Activated T-helper 1 cell treated with anti-CD3 and anti-CD28 coated beads, Interleukin-2, amount 50 U/mL, for 16 hours (primary cell): ENCODE measurements at places on chromosomes 11 and 22.

GRCh38 chr22:30284172-30284571 is 5.1 kb downstream of the CASTOR1 start:
- no peak for DNase-seq

DNA sequence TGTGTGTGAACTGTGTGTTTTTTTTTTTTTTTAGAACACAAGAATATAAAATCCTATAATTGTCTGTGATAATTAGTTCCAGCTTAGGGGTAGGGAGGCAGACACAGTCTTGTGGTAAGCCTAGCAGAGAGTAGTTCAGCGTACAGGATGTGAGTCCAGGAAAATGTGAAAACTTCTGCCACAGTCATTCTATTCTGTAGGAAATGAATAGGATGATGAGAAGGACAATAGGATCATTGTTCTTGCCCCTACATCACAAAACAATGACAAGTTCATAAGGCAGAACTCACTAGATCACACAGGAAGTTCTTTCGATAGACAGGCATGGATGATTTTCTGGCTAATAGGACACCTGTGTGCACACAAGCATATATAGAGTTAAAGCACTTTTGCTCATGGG is 132.2 kb downstream of the NAV2 start:
- DNase-seq, result no peak

- no peak for DNase-seq
These were observed 15.2 kb upstream of the NUP160 start for GRCh38 chr11:47863189-47863897.

- no peak for DNase-seq
These were observed 3.9 kb upstream of the BCL2L13 start for GRCh38 chr22:17634696-17635095.

DNA sequence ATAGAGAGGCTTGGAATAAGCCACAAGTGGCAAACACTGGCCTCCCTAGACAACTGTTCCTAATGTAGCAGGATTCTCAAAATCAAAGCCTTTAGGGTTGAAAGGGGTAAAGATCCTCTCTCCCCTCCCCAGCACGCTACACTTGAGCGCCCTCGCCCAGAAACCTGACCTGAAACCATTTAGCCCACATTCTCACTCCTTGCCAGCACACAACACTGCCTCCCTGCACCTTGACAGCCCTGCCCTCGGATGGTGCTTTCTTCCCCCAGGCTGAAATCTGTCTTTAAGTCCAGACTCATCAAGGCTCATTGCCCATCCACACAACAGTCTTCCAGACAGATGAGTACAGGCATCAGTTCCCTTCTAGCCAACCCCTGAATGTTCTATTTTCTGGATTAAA is 26.5 kb downstream of the CWC15 start:
- no peak for DNase-seq

DNA sequence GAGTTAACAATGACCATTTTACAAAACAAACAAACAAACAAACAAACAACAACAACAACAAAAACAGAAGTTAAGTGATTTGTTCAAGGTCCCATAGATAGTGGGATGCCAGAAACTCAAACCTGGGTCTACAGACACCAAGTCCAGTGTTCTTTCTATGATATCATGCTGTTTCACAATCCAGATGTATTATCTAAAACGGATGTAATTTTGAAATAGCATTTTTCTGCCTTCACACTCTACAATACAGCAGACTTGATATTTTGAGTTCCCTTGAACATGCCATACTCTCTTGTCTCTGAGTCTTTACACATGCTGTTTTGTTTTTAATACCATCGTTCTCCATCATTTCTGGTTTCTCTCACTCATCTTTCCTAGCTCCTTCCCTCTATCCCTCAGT is 104.5 kb downstream of the RELT start:
- no peak for DNase-seq

DNA sequence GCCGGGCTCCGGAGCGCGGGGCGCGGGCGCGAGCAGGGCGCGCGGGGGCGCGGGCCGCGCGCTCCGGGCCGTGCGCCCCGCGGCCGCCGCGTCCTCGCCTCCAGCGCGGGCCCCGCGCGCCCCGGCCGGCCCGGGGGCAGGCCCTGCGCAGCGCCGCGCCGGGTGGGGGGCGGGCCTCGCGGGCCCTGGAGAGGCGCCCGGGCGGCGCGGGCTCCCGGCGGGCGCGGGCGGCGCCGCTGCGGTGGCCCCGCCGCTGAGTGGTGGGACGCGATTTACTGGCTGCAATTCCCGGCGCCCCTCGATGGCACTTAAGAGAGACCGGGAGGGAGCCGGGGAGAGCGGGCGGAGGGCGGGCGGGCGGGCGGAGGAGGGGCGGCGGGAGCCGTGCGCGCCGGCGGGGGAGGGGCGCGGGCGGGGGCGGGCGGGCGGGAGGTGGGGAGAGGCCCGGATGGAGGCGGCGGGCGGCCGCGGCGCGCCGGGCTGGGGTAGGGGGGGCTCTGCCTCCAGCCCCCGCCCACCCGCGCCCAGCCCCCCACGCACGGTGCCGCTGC is 73.2 kb upstream of the TCF20 start:
- DNase-seq, result no peak

GRCh38 chr22:17906978-17907747 is 117.2 kb downstream of the MICAL3 start:
- DNase-seq, result no peak

GRCh38 chr11:28793282-28793738 is 685.1 kb downstream of the METTL15 start:
- no peak for DNase-seq

GRCh38 chr11:108871152-108871551 is 206.3 kb downstream of the DDX10 start:
- no peak for DNase-seq

- DNase-seq, result no peak
These were observed 8.9 kb downstream of the SDF2L1 start for GRCh38 chr22:21650823-21651520.

DNA sequence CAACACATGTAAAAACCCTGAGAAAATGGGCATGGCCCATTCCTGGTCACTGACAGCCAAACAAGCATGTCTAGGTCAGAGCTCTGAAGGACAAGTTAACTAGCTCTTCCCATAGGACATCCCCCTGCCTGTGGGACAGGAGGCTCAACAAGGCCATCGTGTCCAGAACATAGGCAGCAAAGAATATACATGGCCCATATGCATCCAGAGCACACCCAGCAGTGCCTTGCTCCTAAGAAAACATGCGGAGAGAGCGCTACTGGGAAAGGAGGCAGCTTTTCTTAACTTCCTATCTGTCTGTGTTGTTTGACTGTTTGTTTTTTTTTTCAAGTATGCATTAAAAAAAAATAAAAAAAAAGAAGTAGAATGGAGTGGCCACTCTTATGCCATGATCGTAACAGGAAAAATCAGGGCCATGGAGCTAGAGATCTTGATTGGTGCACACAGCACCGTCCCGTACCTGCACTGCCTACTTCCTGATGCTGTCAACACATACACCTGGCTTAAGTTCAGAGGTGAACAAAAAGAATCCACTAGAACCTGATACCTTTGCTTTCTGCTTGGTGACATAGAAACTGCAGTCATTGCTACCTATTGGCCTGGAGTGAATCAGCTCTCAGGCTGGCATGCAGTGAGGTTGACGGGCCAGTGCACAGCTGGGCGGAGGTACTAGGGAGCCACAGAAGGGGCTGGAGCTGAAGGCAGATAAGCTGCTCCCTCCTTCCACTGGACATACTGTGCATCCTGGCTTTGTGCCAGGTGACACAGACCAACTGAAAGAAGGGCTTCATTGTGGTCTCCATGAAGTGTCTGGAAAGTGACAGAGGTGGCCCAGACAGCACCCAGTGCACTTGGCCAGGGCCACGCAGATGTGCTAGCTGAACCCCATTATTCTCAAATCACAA is 11.9 kb downstream of the UFD1 start:
- no peak for DNase-seq

DNA sequence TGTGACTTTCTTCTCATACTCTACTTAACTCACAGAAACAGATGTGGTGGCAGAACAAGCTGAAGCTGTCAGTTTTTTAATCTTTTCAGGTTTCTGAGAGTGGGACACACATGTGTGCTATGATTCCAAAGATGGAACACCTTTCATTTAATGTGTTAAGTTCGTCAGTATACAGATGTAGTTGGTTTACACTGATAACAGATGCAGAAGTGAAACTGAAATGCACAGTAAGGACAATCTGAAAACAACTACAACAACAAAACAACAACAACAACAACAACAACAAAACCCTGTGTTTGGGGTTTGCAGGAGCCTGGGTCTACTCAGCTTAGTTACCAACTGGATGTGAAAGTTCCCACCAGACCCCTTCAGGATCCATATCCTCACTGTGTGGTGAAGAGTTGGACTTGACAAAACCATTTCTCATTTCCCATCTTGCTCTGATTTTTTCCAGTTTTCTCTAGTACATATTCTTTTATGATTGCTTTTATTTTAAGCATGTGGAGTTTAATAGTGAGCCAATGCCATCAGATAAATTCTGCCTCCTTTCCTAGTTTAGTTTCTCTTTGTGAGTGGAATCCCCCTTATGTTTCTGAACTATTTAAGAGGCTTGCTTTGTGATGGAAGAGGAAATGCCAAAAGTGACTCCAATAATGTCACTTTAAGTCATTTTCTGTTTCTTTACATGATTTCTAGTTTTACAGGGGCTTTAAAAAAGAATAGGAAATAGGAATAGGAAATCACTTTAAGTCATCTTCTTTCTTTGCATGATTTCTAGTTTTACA is 47.8 kb downstream of the ARHGAP42 start:
- no peak for DNase-seq

DNA sequence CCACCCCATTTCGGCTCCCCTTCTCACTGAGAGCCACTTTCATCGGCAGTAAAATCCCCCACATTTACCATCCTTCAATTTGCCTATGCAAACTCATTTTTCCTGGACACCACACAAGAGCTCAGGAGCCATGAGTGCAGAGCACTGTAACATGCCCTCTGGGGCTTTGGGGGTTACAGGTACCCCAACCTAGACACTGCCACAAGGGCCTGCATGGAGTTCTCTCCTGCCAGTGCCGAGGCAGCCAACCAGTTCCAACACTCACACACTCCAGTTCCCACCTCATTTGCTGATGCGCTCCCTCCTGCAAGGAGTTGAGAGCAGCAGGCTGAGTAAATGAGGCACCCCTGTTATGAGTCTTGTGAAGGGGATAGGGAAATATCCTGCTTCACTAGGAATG is 76.1 kb downstream of the SMCO4 start:
- DNase-seq, result no peak

GRCh38 chr11:20081336-20081735 is 78.9 kb downstream of the DBX1 start:
- no peak for DNase-seq

GRCh38 chr22:26970809-26971394 is 313.5 kb downstream of the MIAT start:
- DNase-seq, result no peak

GRCh38 chr11:17700991-17701390 is 18.4 kb upstream of the MYOD1 start:
- no peak for DNase-seq

DNA sequence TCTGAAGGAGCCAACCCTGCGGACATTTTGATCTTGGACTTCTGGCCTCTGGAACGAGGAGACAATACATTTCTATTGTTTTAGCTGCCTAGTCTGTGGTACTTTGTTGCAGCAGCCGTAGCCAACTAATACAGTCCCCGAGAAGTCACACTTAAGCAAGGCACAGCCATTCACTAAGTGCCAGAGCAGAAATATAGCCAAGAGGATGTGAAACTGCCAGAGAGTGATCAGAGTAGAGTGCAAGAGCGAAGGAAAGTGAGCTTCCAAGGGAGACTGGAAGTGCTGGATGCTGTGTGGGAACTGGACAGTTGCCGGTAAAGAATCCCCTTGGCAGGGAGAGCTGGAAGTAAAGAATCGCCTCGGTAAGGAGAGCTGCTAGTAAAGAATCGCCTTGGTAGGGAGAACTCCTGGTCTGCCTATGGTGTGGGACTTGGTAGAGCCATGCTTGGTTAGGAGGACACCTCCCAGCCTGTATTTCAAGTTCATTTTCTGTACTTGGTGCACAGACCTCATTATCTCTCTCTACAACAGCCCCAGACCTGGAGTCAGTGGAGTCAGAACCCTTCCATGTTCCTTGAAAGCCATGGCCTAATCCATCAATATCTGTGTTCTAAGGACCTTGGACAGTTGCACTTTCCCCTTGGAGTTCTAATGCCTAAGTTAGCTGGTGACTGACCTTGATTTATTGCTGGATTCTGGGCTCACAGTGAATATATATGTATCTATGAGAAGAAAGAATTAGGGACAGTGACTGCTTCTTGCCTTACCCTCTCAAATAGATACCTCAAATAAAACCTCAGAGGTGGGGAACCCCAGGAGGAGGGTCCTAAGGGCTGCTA is 162.1 kb downstream of the LDLRAD3 start:
- no peak for DNase-seq

GRCh38 chr11:27678242-27678641 is 22.0 kb downstream of the BDNF start:
- no peak for DNase-seq

- no peak for DNase-seq
These were observed 143.0 kb upstream of the SORL1-AS1 start for GRCh38 chr11:121595717-121596161.

DNA sequence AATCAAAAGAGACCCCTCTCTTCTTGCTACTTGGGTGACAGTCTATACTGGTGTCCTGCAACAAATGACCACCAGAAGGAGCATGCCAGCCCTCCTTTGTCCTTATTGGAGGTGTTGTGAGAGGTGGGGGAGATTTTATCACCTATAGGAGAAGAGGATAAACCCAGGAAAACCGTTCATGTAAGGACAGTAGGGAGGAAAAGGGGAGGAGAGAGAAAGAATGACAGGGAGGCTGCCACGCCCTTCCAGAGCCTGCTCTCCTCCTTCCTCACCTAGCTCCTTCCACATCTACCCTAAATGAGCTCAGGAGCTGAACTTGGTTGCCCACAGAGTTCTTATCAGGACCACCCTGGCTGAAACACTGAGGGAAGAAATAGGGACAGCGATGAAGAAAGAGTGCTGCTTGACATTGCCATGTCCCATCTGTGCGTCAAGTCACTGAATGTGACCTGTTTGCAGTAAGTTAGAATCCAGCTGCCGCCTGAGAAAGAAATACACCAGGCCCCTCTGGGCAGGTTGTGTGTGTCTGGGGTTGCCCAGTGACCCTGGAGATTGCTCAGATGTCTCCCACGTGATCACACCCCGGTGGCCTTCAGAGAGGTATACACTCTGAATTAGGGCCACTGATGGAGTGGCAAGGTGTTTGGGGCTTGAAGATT is 40.4 kb upstream of the ETS1 start:
- no peak for DNase-seq

GRCh38 chr11:117192401-117192875 is 6.7 kb upstream of the TAGLN start:
- DNase-seq, result no peak

DNA sequence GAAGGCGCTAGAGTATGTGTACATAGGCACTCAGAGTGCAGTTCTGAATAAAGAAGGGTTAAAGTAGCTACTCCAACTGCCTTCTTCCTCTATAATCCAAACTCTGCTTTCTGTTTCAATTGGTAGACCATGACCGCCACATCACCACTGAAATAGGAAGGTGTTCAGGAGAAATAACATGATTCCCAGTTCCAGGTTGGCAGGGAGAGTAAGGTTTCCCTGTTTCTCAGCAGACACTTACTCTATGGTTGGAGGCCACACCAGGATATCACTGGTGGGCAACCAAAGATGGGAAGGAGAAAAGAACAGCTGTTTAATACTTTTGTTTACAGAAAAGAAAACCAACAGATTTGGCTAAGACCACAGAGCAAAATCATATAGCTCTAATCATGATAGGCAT is 37.9 kb downstream of the PAK1 start:
- DNase-seq, result no peak

GRCh38 chr11:34866375-34866774 is 49.8 kb downstream of the APIP start:
- no peak for DNase-seq
